NCI-H2029 treated with DMSO at 0.1 percent for 48 hours (cell line): ENCODE measurements at places on chromosomes 2 and 18.

DNA sequence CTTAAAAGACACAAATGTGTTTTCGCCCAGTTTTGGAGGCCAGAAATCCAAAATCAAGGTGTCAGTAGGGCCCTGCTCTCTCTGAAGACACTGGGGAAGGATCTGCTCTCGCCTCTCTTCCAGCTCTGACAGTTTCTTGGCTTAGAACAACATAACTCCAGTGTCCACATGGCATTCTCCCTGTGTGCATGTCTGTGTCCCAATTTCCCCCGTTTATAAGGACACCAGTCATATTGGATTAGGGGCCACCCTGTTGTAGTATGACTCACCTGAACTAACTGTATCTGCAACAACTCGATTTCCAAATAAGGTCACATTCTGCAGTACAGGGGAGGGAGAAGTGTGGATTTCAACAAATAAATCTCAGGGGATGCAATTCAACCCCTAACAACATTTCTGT is 263.2 kb downstream of the SS18 start:
- DNase-seq, result no peak

- DNase-seq, result no peak
These were observed 3.5 kb upstream of the KLHL29 start for GRCh38 chr2:23381485-23381884.

DNA sequence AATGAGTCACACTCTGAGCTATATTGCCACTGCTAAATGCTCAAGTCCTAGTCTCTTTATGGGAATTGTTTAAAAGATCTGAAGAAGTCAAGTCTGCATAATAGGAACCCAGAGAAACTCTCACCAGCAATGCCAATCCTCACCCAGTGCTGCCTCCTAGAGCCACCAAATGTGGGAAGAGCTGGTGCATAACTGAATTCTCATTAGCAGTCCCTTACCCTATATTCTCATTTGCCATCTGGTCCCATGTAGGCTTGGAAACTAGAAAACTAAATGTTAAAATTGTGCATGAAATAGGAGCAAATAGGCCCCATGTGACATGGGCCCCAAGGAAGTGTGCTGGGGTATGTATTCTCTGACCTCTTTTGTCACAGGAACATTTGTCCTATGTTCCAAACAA is 224.4 kb upstream of the SMAD2 start:
- DNase-seq, result no peak

DNA sequence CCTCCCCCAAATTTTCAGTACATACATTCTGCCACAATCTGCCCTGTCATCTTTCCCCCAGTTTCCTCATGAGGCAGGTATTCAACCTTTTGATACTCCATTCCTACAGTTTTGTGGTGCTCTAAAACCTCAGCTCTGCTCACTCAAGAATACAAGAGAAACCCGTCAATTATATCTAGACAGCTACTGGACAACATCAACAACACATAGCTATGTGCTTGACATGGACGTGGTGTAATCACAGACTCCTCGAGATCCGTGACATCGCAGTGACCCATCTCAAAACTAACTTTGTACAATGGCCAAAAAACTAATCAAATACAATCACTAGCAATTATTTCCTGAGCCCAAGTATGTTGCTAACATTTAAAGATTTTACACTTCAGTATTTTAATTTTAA is 23.6 kb downstream of the WDSUB1 start:
- DNase-seq, result no peak

DNA sequence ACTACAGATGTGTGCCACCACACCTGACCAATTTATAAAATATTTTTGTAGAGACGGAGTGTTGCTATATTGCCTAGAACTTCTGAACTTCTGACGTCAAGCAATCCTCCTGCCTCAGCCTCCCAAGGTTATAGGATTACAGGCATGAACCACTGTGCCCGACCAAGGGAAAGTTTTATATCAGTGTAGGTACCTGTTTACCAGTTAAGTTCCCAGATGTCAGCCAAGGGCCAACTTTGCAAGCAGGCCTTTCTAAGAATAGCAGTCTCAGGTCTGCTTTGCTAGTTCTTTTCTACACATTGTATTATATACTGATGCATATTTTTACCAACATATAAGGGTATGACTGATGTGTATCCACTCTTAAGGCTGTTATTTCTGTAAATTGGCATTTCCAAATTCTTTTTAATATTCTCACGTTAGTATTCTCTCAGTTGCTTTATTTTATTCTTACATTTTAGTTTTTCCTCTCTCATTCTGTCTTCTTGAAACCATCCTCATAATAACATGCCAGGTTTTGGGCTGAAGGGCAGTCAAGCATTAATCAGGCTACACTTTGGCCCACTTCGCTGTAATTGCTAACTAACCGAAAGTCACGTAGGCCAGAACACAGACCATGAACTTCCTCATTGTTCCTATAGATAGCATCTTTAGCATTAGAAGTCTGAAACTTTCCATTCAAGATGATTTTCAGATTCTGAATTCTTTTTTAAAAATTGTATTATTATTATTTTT is 25.0 kb upstream of the CXXC1 start:
- DNase-seq, result no peak

DNA sequence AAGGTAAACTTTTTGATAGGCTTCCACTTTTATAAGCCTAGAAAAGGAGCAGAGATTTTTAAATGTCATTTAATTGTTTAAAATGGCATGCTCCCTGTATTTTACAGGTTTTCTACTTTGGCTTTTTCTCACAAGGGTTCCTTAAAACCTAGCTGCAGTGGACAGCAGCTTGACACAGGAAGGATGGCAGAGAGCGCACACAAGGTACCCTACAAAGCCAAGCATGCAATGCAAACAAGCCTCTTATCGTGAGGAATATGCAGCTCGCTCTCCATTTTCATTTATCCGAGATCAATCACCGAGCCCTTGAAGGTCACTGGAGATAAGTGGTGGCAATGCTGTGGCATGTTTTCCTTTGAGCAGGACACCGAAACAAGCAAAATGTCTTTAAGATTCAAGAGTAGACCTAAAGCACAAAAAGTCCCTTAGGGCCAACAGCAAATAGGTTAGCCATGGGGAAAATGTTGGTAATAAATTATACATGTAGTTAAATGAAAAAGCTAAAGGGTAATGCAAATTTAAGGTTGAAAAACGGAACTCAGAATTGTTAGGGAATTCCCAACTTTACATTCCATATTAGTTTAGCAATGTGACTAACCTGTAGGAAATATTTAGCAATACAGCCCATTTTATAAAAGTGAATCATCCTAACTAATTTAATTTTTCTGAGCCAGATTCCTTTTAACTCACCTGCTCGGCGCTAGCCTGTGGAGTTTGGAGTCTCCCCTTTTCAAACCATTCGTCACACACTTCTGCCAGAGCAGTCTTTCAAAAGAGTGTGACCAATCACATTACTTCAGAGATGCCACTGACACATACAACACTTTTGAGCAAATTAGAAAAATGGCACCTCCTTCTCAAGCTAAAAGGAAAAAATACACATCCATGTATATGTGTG is 337.9 kb upstream of the PKDCC start:
- no peak for DNase-seq

DNA sequence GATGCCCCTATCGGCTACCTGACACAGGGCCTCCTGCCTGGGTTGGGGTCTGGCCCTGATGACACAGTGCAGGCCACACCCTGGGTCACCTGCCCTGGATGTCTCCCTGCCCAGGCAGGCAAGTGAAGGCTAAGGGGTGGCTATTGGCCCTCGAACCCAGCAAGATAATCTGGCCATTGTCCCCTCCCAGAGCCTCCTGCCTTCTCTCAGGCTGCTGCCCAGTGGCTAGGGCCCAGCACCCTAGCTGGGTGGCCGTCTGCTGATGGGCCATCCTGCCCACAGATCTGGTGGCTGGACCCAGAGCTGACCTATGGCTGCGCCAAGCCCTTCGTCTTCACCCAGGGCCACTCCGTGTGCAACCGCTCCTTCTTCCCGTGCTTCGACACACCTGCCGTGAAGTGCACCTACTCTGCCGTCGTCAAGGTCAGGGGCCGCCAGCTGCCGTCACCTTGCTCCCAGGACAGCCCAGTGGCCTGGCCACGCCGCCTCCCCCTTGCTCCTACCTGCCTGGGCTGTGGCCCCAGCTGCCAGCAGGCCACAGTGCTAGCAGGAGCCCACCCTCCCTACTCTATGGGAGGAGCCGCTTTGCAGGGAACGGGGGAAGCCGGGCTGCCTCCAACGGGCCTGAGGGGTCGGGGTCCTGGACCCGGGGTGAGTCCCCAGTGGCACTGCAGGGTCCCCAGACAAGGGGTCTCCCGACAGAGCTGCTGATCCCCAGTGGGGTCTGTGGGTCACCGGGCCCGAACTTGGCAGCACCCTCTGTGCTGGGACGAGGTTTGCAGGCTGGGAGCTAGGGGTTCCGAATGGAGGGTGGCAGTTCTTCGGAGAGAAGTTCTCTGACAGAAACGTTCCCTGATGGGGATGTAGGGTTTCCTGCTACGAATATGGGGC is 4.1 kb downstream of the RNPEPL1 start:
- no peak for DNase-seq

DNA sequence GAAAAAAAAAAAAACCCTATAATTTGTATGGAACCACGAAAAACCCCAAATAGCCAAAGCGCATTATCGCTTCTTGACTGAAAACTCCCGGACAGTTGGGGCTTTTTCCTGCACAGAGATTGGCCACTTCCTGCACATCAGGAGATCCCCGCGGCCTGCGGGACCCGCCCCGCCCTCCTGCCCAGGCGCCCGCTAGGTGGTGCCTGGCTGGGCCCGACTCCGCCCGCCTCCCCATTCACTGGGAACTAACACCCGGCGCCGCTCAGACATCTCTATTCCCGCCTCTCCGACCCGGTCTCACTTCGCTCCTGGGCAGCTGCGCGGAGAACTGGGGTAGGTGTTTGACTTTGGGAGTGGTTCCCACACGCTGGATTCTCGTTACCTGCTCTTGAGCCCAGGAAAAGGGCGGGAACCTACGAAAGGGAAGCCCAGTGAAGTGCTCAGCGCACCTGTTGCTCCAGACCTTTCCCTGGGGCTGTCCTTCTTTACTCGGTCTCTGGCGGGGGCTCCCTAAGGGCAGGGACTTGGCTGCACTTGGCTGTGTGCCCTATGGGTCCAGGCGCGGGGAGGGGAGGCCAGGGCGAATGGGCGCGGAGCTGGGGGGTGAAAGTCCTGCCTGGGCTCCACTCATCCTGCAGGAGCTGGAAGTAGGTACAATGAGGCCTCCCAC is at the start of gene HMSD:
Gene HMSD, plus strand, starts transcription at position 234 of the 670 bp plus-strand sequence. CDS start 4,155 bp downstream, outside the sequence.
- peak; percentile 67 for DNase-seq
